Smooth muscle cell of trachea (primary cell): ENCODE measurements at places on chromosomes 1 and 21. TPM values are rescaled to one million over a fixed set of nuclear protein-coding genes. Genes with fewer than 3 reads are reported as not detected.

The ASCL5 gene
- not detected in 2 replicates for total RNA-seq

The LCE1F gene
- not detected in 2 replicates for total RNA-seq

The GNAT2 gene
- 0.17 and 0.29 TPM in 2 replicates for total RNA-seq

The DOP1B gene
- total RNA-seq = 11.7 and 15.0 TPM in 2 replicates

The UBAP2L gene
- total RNA-seq = 64.7 and 75.3 TPM in 2 replicates

The TENT5C gene
- 2.6 and 6.0 TPM in 2 replicates for total RNA-seq

The FOXJ3 gene
- 15.9 and 20.8 TPM in 2 replicates for total RNA-seq

The JAM2 gene
- 1.5 and 2.6 TPM in 2 replicates for total RNA-seq

The LCE1C gene
- not detected in 2 replicates for total RNA-seq
